ENCODE measurements at places on chromosomes 6 and 20. TPM values are rescaled to one million over a fixed set of nuclear protein-coding genes. Genes with fewer than 3 reads are reported as not detected.
A peak's percentile ranks its signal among the peaks of the same experiment; 100 is the strongest.

The HDAC2 gene
- 125 TPM for total RNA-seq

- no peak for DNase-seq
Observed at GRCh38 chr6:18350712-18351111, 36.4 kb upstream of the RNF144B start.

DNA sequence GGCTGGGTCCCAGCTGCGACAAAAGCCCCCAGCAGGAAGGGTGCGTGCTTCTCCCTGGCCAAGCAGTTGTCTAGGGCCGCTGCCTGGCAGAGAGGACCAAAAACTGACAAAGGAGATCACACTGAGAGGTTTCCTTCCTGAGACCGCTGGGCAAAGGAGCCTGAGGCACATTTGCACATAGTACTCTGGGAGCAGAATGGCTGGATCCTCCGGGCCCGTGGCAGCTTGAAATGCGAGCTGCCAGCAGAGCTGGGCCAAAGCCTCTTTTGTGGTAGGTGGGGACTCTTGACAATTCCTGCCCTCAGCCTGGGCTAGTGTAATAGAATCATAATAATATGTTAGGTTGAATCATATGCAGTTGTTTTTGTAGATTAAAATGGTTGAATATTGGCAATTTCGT is 33.1 kb upstream of the RNF8 start:
- no peak for DNase-seq

- DNase-seq: no peak
Observed at GRCh38 chr6:112331306-112331705, 15.8 kb upstream of the RFPL4B start.

- peak; percentile 34 for DNase-seq
Observed at GRCh38 chr6:6315660-6316059, 4.8 kb downstream of the F13A1 start.

DNA sequence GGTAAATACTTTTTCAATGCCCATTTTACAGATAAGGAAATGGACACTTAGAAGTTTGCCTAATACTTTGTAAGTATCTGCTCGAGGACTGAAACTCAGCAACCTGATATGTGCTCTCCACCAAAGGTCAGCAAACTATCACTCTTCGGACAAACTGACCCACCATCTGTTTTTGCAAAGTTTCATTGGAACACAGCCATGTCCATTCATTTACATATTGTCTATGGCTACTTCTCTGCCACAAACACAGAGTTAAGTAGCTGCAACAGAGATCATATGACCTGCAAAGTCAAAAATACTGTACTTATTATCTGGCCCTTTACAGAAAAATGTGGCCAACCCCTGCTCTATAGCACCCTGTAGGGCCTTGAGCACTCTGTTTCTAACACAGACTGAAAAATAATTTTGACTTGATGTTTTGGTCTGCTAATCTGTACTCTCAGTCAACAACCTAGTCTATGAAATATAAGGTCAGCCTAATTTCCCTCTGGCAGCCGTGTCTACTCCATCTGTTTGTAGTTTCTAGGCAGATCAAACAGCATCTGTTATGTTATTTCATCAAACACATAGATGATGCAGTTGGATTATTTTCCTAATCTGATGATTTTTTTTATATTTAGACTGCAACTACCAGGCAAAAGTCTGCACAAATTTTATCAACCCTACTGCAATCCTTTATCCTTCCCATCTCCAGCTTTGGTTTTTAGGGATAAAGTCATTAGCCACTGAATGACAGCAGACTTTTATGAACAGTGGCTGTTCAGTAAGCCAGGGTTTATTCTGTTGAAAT is 41.4 kb upstream of the BEND6 start:
- no peak for DNase-seq

DNA sequence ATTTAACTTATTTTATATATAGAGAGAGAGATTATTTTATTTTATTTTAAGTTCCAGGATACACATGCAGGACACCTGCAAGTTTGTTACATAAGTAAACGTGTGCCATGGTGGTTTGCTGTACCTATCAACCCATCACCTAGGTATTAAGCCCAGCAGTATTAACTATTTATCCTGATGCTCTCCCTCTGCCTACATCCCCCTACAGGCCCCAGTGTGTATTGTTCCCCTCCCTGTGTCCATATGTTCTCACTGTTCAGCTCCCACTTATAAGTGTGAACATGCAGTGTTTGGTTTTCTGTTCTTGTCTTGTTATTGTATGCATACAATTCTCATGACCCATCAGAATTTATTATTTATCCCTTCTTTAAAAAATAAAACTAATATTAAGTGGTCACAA is 34.6 kb downstream of the FKBP1C start:
- DNase-seq: no peak

DNA sequence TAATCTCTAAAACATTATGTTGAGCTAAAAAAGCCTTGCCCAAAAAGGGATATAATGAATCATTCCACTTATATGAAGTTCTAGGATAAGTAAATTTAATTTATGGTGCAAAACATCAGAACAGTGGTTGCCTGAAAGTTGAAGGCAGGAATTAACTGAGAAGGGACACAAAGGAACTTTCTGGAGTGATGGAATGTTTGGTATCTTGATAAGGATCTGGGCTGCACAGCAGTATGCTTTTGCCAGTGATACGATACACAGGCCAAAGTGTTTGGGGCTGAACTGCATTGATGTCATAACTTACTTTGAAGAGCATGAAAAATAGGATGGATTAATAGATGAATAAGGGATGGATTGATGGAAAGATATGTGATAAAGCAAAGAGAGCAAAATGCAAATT is 146.1 kb upstream of the LRFN2 start:
- DNase-seq: no peak
